ENCODE measurements at places on chromosomes 13 and 19. TPM values are rescaled to one million over a fixed set of nuclear protein-coding genes. Genes with fewer than 3 reads are reported as not detected.
A peak's percentile ranks its signal among the peaks of the same experiment; 100 is the strongest.

SHISA7 gene
- total RNA-seq, result not detected

DPF1 gene
- total RNA-seq, result 4.2 TPM

TUBB4A gene
- total RNA-seq, result not detected

DNA sequence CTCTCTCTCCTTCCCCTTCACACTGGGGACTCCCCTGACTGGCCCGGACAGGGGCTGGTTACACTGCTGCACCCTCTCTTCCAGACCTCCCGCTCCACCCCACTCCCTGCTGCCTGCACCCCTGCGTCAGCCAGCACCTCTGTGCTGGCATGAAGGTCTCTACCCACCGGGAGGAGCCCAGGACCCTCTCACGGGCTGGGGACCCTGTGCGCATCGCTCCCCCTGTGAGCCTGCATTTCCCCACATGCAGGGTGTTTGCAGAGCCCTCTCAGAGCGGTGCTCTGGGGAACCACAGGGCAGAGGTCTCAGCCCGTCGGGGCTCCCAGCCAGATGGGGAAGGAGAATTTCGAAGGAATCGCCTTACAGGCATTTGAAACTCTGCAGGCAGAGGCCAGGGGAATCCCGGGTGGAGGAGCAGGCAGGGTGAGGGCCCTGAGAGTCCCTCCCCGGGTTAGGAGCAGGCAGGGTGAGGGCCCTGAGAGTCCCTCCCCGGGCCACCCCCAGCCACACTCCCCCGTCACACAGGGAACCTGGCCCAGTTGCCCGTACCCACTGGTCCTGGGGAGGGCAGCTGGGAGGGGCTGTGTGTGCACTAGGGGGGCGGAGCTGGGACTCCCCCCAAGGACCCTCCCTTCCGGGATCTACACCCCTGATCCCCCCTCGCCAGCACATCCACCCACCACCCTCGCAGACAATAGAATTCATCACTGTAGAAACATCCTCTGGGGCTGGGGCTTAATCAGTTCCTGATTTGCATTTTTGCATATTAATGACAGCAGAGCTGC lies 16.3 kb upstream of the TCF3 start:
- no peaks in the 10 kb centered on the region for H3K36me3 ChIP-seq
- peaks cover 42% of the 10 kb centered on the region for H3K27me3 ChIP-seq
- DNase-seq, result no peak
- peaks cover 5% of the 10 kb centered on the region for H3K4me1 ChIP-seq
- no peak overlapping the region for H3K4me3 ChIP-seq
- no peak overlapping the region for H3K27ac ChIP-seq

DNA sequence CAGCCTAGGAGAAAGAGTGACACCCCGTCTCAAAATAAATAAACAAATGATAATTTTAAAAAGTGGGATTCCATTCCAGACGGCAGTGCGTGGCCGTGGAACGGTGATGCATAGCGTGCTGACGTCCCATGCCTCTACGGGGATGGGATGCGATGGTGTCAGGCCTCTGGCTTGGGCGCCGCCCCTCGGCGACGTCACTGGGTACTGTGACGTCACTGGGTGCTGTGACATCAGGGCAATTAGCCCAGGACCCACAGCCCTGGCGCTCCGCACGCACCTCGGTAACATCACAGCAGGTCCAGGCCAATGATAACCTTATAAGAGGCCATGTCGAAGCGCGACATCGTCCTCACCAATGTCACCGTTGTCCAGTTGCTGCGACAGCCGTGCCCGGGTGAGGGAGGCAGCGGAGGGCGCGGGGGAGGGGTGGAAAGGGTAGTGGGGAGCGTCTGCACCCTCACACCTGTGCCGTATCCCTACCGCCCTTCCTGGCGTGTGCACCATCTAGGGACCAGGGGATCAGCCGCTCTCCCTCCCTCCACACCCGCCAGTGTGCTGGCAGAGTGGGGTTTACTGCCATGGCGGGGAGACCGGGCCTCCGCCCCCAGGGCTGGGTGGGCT lies at the start of gene GAPDHS:
GAPDHS (plus strand) TSS at position 256 of the 621 bp plus-strand sequence; CDS start at position 328, 72 bp downstream.
- H3K36me3 ChIP-seq, result no peaks in the 10 kb centered on the region
- no peak within 1 kb of the TSS for H3K27ac ChIP-seq
- H3K4me3 ChIP-seq, result no peak within 1 kb of the TSS
- H3K27me3 ChIP-seq, result peaks cover 8% of the 10 kb centered on the region

DNA sequence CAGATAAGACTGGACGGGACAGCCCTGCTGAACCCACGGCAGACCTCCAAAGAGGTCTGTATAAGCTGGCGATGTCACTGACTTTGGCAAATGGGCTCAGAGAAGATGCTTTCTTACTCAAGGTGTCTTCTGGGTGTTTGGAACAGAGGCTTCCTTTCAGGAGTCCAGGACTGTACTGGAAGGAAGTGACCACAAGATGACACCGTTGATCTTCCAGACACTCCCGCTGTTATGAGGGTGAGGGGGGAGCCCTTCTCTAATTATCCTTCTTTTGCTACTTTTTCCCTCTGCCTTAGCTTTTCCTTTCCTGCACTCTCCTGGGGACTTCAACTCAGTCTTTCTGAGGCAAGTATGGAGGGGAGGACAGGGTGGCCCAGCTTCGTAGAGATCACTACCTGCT lies 65.2 kb upstream of the ZNF599 start:
- H3K4me3 ChIP-seq, result no peak overlapping the region
- no peaks in the 10 kb centered on the region for H3K4me1 ChIP-seq
- H3K27me3 ChIP-seq, result peaks cover 11% of the 10 kb centered on the region
- H3K27ac ChIP-seq, result no peak overlapping the region

- no peak overlapping the region for H3K27ac ChIP-seq
- H3K4me3 ChIP-seq, result no peak overlapping the region
- DNase-seq, result peak; percentile 43
- H3K4me1 ChIP-seq, result no peaks in the 10 kb centered on the region
- no peaks in the 10 kb centered on the region for H3K36me3 ChIP-seq
Observed at GRCh38 chr13:49635599-49636433, 7.5 kb downstream of the ARL11 start.

DNA sequence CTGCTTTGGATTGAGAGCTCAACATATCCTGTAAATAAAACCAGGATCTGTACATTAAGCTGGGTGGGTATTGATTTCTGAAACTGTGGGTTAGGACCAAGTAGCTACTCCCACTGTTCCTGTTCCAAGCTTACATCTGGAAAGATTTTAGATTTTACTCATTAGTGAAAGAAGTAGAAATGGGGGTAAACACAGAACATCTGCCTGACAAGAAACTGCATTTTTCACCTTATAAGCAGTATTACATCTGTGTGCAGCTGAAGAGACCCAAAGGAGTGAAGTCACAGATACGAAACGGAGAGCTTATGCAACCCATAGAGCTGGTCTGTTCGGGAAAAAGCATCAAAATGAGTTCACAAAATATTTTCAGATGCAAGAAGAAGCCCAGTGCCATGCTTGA lies 235.2 kb downstream of the SLITRK5 start:
- H3K36me3 ChIP-seq, result no peaks in the 10 kb centered on the region
- DNase-seq, result no peak
- H3K27ac ChIP-seq, result no peak overlapping the region
- H3K4me1 ChIP-seq, result no peaks in the 10 kb centered on the region
- no peaks in the 10 kb centered on the region for H3K27me3 ChIP-seq
- no peak overlapping the region for H3K4me3 ChIP-seq

KLK10 gene
- total RNA-seq, result not detected

GRCh38 chr19:39676004-39676403 lies 20.3 kb downstream of the LGALS16 start:
- H3K4me1 ChIP-seq, result no peaks in the 10 kb centered on the region
- H3K36me3 ChIP-seq, result no peaks in the 10 kb centered on the region
- no peak for DNase-seq
- H3K27me3 ChIP-seq, result 0 out of 2 replicates have a peak, but pooled peaks cover 1% of the 10 kb centered on the region
- no peak overlapping the region for H3K4me3 ChIP-seq
- no peak overlapping the region for H3K27ac ChIP-seq

GRCh38 chr19:11722414-11722813 lies 16.3 kb downstream of the ZNF823 start:
- H3K4me3 ChIP-seq, result no peak overlapping the region
- DNase-seq, result no peak
- H3K27me3 ChIP-seq, result no peaks in the 10 kb centered on the region
- H3K27ac ChIP-seq, result no peak overlapping the region

GRCh38 chr13:33278913-33279312 lies 6.6 kb downstream of the STARD13 start:
- H3K27me3 ChIP-seq, result no peaks in the 10 kb centered on the region
- peaks cover 19% of the 10 kb centered on the region for H3K4me1 ChIP-seq
- H3K36me3 ChIP-seq, result peaks cover 19% of the 10 kb centered on the region
- no peak overlapping the region for H3K27ac ChIP-seq
- no peak for DNase-seq

- H3K4me1 ChIP-seq, result peaks cover 9% of the 10 kb centered on the region
- peak overlapping the region; percentile 81 for H3K4me3 ChIP-seq
- peak overlapping the region; percentile 99 for H3K27ac ChIP-seq
- H3K36me3 ChIP-seq, result peaks cover 39% of the 10 kb centered on the region
Observed at GRCh38 chr19:3970313-3970807, 539 bp downstream of the DAPK3 start.

LRG1 gene
- total RNA-seq, result not detected

GRCh38 chr13:76677043-76677442 lies 209.2 kb downstream of the KCTD12 start:
- H3K27me3 ChIP-seq, result no peaks in the 10 kb centered on the region
- DNase-seq, result peak; percentile 43
- H3K4me3 ChIP-seq, result no peak overlapping the region
- H3K27ac ChIP-seq, result no peak overlapping the region
- H3K4me1 ChIP-seq, result no peaks in the 10 kb centered on the region

F2RL3 gene
- not detected for total RNA-seq

GRCh38 chr13:113545455-113545930 lies 39.1 kb upstream of the TFDP1 start:
- no peak overlapping the region for H3K4me3 ChIP-seq
- peak; percentile 47 for DNase-seq
- H3K36me3 ChIP-seq, result peaks cover 47% of the 10 kb centered on the region
- no peak overlapping the region for H3K27ac ChIP-seq

ERVV-1 gene
- total RNA-seq, result not detected

DNA sequence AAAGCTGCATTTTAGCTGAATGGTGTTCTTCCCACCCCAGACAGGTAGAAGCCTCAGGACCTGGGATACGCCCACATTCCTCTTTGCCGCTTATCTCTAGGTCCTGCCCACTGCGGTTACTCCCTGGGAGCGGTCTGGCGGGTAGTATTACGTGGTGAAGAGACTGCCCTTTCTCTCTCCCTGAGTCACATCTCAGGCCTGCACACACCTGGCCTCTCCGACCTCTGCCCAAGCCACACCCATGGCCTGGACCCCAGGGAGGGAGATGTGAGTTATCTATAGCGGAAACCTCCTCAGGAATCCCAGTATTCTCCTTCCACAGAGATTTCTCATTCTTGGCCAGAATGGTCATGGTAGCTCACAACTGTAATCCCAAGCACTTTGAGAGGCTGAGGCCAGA lies 17.3 kb downstream of the RHPN2 start:
- no peaks in the 10 kb centered on the region for H3K27me3 ChIP-seq
- H3K4me3 ChIP-seq, result no peak overlapping the region
- H3K36me3 ChIP-seq, result no peaks in the 10 kb centered on the region
- H3K27ac ChIP-seq, result no peak overlapping the region
- DNase-seq, result no peak

- no peaks in the 10 kb centered on the region for H3K36me3 ChIP-seq
- peaks cover 2% of the 10 kb centered on the region for H3K4me1 ChIP-seq
- no peaks in the 10 kb centered on the region for H3K27me3 ChIP-seq
- H3K4me3 ChIP-seq, result peak within 1 kb of the TSS; percentile 43
Observed at GRCh38 chr13:42991898-42992763, at the start of gene EPSTI1. Gene EPSTI1 (minus strand): TSS chr13:42992241. CDS start chr13:42992165, 76 bp downstream.

DNA sequence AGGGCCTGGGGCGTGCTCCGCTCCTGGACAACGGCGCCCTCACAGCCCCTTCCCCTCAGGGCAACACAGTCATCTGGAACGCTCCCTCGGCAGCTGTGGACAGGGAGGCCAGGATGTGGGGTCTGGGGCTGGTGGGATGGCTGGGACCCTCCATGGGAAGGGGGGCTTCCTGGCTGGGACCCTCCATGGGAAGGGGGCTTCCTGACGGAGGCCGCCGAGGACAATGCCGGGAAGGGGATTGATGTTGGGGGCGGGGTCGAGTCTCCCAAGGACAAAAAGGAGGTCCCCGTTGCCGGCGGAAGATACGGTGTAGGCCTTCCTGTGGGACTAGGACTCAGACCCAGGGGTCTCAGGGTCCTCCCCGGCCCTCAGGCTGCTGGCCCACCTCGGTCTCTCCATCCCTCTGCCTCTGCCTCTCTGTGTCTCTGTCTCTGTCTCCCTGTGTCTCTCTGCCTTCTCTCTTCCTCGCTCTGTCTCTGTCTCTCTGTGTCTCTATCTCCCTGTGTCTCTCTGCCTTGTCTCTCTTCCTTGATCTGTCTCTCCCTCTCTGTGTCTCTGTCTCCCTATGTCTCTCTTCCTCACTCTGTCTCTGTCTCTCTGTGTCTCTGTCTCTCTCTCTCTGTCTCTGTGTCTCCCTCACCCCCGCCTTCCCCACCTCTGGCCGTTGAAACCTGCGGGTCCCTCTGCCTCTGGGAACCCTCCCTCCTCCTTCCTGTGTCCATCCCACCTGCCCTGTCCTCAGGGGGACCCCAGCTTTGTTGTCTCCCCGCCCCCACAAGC lies 2.7 kb upstream of the MADCAM1 start:
- H3K4me3 ChIP-seq, result no peak overlapping the region
- peaks cover 4% of the 10 kb centered on the region for H3K4me1 ChIP-seq
- peaks cover 18% of the 10 kb centered on the region for H3K27me3 ChIP-seq
- H3K27ac ChIP-seq, result no peak overlapping the region
- no peak for DNase-seq

Measured in IMR-90 (cell line).